ENCODE measurements at places on chromosomes 4 and X.
A peak's percentile ranks its signal among the peaks of the same experiment; 100 is the strongest.

GRCh38 chr4:20538905-20539304, 161.4 kb upstream of the PACRGL start:
- peak; percentile 40 for DNase-seq

DNA sequence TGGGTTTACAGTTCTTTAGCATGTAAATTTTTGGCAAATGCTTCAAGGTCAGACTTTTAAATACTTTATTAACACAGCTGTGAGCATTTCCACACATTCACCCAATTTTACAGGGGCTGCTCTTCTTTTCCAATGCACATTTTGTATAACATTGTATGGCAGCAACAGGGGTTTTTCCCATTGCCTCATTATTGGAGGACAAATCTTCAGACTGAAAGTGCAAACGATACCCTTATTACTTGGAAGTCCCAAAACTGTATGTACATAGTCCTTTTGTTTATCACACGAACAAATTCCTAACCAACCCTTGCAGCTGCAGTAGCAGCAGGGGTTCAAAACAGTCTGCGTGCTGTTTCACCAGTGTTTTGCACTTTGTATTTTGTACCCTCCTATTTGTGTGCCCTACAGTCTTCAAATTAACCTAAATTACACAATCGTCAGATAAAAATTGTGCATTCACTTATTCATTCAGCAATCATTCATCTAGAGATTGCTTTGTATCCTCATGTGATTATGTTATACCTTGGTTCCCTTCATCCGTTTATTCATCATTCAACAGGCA, 330.7 kb upstream of the RASGEF1B start:
- DNase-seq = no peak

DNA sequence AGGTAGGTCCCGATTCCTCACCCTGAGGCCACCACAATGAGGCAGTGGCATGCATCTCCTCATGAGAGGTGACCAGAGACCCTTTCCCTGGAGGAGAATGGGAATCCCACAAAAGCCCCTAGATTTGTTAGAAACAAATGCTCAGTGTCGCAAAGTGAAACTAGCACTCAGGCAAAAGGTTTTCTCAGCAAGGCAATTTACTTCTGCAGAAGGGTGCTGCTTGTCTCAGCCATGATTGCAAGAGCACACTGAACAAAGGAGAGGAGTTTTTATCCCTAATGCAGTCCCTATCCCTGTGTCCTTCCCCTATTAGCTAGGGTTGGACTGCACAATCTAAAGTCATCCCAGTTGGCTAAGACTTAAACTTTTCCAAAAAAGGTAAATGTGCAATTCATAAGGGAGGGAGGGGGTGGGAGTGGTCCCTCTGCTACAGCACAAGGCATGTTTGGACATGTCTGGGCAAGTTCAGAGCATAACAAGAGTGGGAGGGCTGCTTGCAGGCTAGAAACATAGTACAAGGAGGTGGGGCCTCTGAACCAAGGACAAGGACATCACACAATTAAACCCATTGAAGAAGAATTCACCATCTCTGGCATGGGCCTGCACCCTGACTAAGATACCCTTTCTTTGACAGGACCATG, 185.3 kb downstream of the CCNG2 start:
- DNase-seq = no peak

DNA sequence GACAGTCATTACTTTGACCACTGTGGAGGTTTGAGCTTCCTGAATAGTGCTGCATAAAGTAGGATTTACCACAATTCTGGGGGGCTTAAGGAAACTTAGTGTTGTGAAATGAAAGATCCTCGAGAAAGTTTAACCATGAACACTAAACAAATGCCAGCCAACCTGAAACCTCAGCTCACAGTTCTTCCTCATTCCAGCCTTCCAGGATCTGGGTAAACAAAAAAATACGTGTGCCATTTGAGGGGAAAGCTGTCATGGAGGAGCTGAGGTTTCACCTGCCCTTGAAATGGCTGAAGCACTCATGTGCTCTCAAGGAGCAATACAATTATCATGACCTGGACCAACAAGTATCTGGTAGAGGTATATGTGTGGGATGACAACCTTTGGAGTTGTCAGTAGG, 142.7 kb downstream of the NPNT start:
- no peak for DNase-seq

DNA sequence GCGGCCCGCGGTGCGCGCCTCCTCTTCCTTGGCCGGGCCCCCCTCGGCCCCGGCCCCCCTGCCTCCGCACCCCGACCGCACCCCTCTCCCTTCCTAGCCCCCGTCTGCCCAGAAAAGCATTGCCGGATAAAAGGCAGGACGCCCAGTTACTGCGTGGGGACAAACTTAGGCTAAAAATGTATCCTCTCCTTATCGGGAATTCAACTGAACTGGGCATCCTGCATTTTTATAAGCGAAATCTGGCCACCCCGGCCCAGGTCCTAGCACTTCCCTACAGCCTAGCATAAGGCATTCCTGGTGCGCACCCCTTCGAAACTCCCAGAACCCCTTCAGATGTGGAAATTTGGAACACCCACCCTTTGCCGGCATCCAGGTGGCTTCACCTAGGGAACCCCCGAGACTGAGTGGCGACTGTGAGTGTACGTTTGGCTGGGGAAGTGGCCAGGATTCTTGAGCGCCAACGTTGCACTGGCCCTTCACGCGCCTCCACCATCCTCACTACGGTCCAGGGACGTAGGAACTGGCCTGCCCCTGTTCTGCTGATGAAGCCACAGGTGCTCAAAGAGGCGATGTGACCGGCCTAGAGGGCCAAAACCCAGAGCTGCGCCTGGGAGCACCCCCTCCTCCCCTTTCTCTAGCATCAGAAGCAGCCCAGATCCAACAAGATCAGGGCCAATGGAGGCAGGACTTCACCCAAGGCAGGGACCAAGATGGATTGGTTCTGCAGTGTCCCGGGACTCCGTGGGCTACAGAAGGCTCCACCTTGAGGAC, 5.7 kb upstream of the RNF4 start:
- no peak for DNase-seq

- DNase-seq = no peak
These were observed 7.3 kb downstream of the HAUS7 start for GRCh38 chrX:153463031-153463430.

- no peak for DNase-seq
These were observed 177.1 kb downstream of the NWD2 start for GRCh38 chr4:37421614-37422013.

GRCh38 chr4:112721627-112722026, 84.7 kb downstream of the LARP7 start:
- no peak for DNase-seq

GRCh38 chr4:41281038-41281634, 24.4 kb downstream of the UCHL1 start:
- peak; percentile 34 for DNase-seq

GRCh38 chr4:30754021-30754420, 33.9 kb downstream of the PCDH7 start:
- no peak for DNase-seq

GRCh38 chr4:152243206-152243605, 292.7 kb downstream of the FBXW7 start:
- DNase-seq = no peak

DNA sequence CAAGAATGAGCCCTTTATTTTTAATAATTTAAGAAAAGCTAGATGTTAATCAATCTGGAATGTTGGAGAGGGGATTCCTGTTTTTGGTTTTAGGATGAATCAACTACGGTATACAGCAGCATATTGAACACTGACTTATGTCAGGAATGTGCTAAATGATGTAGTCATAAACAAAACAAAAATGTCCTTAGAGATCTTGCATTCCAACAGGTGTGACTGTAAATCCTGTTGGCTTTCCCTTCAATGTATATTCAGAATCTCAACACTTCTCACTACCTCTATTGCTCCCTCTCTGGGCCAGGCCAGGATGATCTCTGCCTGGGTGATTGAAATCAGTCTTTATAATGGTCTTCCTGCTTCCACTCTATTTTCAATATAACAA, 37.8 kb upstream of the BDH2 start:
- DNase-seq = no peak

DNA sequence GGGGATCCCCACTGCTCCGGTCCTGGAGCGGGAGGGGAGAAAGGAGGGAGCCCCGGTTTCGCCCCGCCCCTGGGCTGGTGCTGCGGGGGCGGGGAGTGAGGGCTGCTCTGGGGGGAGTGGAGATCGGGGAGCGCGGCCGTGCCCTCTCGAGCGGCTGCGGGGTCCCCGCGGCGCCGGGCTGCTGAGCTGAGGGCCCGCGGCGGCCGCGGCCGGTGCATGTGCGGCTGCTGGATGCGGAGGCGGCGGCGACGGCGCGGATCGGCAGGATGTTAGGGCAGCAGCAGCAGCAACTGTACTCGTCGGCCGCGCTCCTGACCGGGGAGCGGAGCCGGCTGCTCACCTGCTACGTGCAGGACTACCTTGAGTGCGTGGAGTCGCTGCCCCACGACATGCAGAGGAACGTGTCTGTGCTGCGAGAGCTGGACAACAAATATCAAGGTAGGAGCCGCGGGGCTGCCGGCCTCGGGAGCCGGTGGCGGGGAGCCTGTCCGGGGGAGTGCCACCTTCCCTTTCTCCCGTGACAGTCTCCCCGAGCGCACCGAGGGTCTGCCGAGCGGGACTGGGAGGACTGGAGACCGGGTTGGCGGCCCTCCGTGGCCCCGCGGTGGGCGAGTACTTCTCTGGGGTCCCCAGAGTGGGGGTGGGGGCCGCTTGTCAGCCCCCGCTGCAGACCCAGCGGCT, at the start of gene ING2:
ING2 (plus strand) TSS at position 129 of the 681 bp plus-strand sequence; CDS start at position 267, 138 bp downstream.
- DNase-seq = peak; percentile 10
